Stimulated activated CD4-positive, alpha-beta T cell treated with anti-CD3 and anti-CD28 coated beads, Interleukin-2, amount 100 ng/mL, for 24 hours (primary cell): ENCODE measurements at places on chromosomes 2 and 18.

DNA sequence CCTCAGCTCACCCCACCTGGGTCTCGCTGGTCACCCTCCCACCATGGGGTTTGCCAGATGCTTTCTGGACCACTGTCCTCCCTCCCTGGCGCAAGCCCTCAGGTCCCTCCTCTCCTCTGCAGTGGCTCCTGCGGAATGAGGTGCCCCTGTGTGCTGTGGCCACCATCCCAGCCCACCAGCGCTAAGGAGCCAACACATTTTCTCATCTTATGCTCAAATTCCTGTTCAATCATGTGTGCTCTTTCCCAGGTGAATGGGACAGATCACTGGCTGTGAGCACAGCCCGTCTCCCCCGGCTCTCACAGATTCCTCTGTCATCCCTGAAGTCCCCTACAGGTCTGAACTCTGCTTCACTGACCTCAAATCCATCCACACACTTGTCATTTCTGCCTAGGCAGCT lies 15.2 kb upstream of the CCDC74B start:
- DNase-seq, result no peak

DNA sequence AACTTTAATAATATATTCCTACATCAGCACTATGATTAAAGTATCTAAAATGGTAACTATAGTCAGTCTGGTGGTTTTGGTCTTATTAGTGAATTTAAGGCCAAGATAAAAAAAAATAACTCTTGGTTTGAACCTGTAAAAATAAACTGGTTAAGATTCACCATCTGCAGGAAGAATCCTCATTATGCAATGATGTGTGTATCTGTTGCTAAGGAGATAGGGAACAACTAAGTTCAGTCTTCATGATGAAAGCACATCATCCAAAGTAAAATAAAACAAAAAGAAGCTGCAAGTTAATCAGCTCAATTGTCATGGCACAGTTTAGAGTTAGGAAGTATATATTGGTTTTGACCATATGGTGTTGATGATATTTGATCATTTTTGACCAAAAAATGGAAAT lies 466.0 kb downstream of the NYAP2 start:
- no peak for DNase-seq

DNA sequence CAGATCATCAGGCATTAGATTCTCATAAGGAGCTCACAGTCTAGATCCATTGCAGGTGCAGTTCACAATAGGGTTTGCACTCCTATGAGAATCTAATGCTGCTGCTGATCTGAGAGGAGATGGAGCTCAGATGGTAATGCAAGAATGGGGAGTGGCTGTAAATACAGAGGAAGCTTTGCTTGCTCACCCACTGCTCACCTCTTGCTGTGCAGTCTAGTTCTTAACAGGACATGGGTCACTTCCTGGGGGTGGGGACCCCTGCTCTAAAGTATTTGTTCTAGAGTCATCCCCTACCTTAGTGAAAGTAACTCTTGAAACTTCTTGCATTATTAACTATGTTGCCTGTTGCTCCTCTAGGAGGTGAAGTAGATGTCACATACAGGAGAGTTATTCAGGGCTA lies 171.3 kb upstream of the PARD3B start:
- DNase-seq, result no peak

DNA sequence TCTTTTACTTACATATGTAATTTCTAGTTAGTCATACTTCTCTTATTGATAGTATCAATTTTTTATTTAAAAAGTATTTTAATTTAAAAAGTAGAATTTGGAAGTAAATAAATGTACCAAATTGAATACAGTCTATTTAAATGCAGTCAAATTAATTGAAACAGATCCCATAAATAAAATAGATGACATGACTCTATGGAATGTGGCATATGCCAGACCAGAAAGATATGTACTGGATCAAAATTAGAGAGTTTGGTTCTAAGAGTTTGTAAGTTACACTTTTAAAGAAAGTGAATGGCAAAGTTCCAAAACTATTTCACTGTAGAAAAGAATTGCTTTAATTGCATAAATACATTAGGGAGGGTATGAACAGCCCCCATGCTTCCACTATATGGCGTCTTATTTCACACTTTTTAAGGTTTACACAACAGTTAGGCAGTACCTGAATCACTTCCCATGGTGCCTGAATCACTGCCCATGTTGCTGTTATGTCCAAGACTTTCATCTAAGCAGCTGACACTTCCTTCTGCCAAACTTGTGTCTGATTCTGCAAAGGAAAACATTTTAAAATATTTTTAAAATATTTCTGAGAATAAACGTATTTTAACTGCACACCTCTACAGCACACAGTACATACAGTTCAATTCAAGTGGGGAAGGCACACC lies 25.2 kb downstream of the IFIH1 start:
- DNase-seq, result no peak

- no peak for DNase-seq
Observed at GRCh38 chr2:103805746-103806145, 1043.9 kb downstream of the TMEM182 start.

GRCh38 chr2:225030203-225030602 lies 12.1 kb downstream of the DOCK10 start:
- no peak for DNase-seq

DNA sequence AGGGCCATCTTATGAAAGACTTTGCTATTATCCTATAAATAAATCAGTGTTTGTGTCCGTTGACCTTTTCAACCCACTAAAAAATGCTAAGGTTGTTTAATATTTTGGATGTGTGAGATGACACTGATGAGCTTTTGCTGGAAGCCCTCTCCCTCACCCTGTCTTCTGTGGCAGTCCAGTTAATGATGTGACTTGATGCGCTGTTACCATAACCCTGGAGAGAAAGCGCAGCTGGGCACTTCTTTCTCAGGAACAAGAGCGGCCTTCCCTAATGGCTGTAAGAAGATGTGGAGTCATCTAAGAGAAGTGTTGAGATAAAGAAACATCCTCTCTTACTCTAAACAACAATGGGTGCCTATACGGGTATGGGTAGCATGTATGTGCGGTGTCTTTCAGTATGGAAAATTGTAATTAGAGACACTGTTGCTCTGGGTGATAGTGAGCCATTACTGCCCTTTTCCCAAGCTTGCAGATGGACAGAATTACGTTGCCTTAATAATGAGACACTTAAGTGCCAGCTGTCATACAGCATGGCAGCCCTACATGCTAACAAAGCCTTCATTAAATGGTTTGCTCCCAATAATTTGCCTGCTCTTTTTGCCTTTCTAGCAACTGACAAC lies 165.6 kb upstream of the NABP1 start:
- no peak for DNase-seq

DNA sequence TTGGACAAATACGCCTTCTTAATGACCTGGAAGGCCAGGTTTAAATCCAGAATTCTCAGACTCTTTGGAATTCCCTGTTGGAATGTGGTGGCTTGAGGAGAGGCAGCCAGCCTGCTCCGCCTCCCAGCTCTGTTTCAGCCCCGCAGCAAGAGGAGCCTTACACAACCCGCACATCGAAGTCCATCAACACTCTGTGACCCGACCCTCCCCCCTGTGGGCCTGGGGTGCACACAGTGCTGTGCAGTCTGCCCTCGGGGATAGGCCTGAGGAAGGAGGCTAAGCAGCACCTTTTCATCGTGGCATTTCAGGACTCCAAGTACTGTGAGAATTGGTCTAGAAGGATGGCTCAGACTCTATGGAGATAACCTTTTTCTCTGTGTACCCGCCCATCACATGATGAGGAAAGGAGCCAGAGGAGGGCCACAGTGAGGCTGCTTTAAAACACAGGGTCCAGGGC lies 73.7 kb downstream of the GREB1L start:
- no peak for DNase-seq

DNA sequence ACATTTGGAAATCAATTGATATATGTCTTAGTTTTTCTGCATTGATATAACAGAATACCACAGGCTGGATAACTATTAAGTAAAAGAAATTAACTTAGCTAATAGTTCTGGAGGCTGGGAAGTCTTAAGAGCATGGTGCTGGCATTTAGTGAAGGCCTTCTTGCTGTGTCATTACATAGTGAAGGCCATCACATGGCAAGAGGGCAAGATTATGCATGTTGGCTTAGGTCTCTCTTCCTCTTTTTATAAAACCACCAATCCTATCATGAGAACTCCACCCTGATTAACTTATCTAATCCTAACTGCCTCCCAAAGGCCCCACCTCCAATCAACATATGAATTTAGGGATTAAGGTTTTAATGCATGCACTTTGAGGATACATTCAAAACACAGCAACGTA lies 225.5 kb upstream of the VRK2 start:
- DNase-seq, result no peak

- no peak for DNase-seq
Observed at GRCh38 chr2:221477714-221478484, 94.2 kb downstream of the EPHA4 start.

GRCh38 chr2:178108176-178108575 lies 4.1 kb upstream of the RBM45 start:
- DNase-seq, result no peak

DNA sequence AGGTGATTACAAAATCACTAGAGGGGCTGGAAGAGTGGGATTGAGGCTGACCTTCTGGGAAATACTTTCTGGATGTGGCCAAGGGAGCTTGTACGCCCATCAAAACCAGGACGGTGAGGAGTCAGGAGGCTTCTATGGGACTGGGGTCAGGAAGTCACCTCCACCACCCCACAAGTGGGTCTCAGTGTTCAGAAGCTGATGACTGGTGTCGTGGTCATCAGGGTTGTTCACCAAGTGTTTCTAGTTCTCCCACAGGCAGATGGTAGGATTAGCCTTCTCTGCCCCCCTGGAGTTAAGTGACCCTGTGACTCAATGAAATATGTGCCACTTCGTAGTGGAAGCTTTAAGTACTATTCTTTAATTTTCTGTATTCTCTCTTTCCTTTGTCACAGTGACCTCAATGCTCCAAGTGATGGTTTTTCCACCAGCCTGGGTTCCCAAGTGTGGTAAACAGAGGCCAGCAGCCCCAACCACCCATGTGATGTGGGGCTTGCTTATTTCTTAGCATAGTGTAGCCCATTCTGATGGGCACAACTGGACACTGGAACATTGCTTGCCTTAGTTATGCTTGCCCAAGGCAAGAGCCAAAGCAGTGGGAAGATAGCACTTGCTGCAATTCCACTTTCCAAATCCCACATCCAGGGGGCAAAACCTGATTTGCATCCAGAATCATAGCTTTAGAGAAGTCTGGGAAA lies 258.8 kb downstream of the CYP26B1 start:
- DNase-seq, result peak; percentile 4

GRCh38 chr18:63356272-63356896 lies 10.6 kb downstream of the KDSR start:
- no peak for DNase-seq

- no peak for DNase-seq
Observed at GRCh38 chr18:43830947-43831346, 553.7 kb upstream of the SYT4 start.

GRCh38 chr18:69943021-69943420 lies 4.7 kb downstream of the CD226 start:
- DNase-seq, result no peak

GRCh38 chr18:76442413-76443171 lies 52.5 kb downstream of the ZNF516 start:
- DNase-seq, result no peak

DNA sequence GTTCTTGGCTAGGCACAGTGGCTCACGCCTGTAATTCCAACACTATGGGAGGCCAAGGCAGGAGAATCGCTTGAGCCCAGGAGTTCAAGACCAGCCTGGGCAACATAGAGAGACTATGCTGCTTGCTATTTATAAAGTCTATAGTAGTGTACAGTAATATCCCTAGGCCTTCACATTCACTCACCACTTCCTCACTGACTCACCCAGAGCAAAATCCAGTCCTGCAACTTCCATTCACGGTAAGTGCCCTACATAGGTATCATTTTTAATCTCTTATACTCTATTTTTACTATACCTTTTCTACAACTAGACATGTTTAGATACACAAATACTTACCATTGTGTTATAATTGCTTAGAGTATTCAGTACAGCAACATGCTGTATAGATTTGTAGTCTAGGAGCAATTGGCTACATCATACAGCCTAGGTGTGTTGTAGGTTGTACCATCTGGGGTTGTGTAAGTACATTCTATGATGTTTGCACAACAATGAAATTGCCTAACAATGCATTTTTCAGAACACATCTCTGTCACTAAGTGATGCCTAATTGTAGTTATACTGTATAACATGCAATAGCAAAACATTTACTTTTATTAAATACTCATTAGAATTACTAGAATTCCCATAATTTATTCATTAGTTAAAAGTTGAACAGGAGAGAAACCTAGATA lies 8.8 kb downstream of the DHX57 start:
- no peak for DNase-seq

DNA sequence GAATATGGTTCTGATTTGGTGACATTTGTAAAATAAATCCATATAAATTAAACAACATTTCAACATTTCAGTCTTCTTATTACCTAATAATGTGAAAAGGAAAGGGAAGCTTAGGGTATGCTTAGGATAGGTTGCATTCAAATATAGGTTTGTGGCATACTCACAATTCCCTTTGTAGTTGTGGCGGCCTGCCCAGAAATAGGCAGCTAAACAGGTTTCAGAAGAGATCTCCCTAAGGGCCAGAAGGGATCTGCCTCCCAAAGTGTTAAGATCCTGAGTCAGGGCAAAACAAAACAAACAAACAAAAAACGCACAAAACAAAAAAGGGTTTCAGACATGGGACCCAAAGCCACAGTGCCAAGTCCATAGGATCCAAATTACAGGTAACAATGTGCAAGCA lies 41.4 kb upstream of the TCF7L1 start:
- DNase-seq, result no peak

GRCh38 chr2:128801576-128801975 lies 482.9 kb upstream of the HS6ST1 start:
- DNase-seq, result no peak

GRCh38 chr2:107932979-107933378 lies 53.3 kb upstream of the SLC5A7 start:
- DNase-seq, result no peak

GRCh38 chr2:235232449-235233433 lies 261.1 kb upstream of the AGAP1 start:
- DNase-seq, result no peak

GRCh38 chr2:37453027-37453426 lies 108.6 kb downstream of the QPCT start:
- DNase-seq, result no peak

GRCh38 chr2:179857236-179857635 lies 4.2 kb downstream of the ZNF385B start:
- DNase-seq, result no peak

- no peak for DNase-seq
Observed at GRCh38 chr18:76584414-76585310, 89.6 kb upstream of the ZNF516 start.

DNA sequence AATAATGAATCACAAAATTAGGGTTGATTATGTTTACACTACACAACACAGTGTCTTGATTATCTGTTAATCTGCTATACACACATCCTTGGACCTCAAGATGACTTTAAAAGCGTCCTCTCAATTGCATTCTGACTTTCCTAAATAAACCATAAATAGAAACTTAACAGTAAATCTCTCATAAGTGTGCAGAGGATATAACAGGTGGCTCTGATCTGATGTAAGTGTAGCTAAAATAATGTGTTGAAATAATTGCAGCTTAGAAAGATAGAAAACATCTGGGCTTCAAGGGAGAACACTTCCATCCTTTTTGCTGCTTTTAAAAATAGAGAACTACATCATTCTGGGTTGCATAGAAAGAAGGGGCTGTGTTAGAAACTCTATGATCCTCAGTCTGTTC lies 78.4 kb upstream of the EFEMP1 start:
- no peak for DNase-seq
